ENCODE measurements at places on chromosomes 3 and 15. TPM values are rescaled to one million over a fixed set of nuclear protein-coding genes. Genes with fewer than 3 reads are reported as not detected.

Gene GOLGA8A
- total RNA-seq: 18.3 TPM

Gene ATP1B3
- total RNA-seq: 51.4 TPM

Gene PEX5L
- 0.68 TPM for total RNA-seq

Gene ATP13A5
- total RNA-seq: not detected

Gene LRRC31
- not detected for total RNA-seq

Gene CCDC54
- not detected for total RNA-seq

Gene CFAP100
- total RNA-seq: not detected

Gene GOLGA8J
- 0.28 TPM for total RNA-seq

Gene KAT2B
- total RNA-seq: 71.0 TPM

Gene MAP6D1
- total RNA-seq: 1.0 TPM

Gene CCR5
- total RNA-seq: 0.89 TPM

DNA sequence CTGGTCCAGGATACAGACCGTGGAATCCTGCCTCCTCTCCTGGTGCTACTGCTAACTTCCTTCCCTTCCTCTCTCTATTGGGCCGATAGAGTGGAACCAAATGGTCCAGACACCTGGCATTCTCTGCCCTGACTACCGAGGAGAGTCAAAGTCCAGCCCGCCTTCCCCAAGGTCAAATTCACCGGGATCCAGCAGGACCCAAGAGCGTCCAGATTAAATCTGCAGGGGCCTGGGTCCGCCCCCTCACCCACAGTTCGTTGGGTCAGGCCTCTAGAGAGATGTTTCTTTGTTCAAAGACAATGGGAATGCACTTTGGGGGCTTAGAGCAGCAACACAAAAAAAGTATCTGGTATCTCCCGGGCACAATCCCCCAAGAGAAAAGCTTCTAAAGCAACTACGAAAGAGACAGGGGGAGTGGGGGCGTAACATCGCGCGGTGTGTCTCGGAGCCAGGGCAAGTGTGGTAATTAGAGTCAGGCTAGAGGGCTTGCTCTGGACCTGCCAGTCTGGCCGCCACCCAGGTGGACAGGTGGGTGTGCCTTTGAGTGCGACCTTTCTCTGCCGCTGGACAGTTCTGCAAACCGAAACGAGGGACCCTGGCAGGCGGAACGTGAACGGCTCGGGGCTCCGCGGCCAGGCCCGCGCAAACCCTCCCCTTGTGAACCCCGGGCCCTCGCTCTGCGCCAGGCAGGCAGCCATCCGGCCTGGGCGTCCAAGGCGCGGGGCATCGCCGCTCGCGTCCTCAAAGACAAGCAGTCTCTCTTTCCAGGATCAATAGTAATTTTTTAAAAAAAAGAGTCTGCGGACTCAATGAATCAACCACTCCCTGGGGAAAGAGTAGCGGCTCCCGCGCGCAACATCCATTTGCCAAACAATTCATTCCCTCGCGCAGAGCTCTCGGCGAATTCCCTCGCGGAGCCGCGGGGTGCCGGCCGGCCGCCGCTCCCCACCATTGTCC is 806 bp downstream of the KLHL25 start:
- DNase-seq: peak; percentile 38

- DNase-seq: no peak
Observed at GRCh38 chr3:174295306-174296092, 563.6 kb upstream of the NAALADL2 start.

DNA sequence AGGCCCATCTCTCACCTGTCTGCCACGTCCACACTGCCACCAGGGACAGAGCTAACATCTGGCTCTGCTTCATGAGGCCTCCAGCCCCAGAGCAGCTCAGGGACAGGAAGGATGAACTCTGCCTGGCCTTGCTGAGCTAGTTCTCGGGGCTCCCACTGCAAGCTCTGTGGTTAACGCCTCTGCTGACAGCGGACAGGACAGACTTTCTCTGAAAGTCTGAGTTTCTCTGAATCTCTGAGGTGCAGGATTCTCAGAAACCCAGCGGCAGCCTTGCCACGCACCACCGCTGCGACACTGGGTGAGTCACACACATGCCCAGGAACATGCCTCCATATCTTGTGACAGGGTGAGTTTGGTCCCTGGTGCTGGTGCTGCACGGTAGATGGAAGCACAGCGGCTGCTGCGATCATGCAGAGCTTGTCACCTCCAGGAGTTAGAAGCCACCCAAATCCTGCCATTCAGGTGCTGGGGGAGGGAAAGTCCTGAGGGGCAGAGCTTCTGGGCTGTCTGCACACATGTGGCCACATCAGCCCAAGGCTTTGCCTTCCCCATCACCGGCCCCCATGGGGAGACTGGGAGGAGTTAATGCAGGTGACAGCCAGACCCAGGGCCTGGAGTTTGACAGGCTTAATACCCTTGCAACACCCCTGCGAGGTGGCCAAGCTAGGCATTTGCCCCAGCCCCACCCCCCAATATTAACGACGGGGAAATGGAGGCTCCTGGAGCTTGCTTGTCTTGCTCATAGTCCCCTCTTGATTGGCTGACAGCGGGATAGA is 267.0 kb downstream of the PLCL2 start:
- no peak for DNase-seq

DNA sequence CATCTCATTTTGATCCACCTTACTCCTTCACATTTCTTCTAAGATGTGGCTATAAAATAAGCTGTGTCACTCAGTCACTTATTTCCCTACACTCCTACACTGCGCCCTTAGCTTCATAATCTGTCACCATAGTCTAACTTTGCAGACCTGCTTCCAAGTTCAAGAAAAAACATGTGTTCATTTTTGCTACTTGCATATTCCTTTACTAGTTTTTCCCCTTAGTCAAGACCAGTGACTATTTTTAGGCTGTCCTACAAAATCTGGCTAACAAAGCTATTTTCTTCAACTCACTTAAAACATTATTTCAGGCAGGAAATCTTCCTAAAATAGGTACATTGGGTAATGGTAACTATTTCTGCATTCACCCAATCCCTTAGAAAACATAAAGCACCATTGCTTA is 272.5 kb downstream of the TBC1D5 start:
- no peak for DNase-seq

- no peak for DNase-seq
Observed at GRCh38 chr3:184305577-184305976, 6.5 kb downstream of the PSMD2 start.

DNA sequence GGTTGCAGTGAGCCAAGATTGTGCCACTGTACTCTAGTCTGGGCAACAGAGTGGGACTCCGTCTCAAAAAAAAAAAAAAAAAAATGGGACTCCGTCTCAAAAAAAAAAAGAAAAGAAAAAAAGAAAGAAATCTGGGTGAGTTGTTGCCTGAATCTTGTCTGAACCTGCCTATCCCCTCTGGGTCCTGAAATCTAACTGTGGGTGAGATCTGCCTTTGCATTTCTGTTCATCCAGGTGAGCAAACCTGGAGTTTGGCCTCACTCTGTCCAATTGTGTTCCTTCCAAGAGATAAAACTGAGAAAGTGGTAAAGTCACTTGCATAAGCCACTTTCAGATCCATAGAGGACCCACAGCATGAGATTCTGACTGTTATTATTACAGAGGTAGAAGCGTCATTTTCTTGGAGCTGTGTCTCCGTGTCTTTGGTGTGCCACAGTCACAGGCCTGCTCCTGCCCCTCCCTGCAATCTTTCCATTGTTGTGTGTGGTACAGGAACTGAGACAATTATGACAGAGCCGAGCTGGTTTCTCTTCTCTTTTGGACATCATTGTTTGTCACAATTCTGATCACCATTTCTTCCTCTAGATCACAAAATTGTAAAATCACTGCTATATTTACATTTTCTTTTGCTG is 235.9 kb downstream of the LPP start:
- no peak for DNase-seq

DNA sequence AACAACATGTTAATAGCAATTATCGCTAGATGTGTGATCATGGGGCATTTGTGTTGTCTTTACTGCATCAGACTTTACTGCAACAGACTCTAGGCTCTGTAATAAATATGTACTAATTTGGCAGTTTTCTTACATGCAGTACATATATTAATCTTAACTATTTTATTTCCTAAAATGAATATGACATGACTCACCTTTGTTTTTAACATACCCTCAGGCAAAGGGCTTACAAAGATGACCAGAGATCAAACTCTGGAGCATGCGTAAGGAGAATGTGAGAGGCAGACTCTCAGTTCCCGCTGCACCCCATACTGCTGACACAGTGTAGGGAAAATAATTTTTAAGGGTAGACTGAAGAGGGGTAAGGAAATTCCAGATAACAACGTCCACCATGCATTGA is 7.2 kb upstream of the FAM174B start:
- DNase-seq: no peak

- DNase-seq: no peak
Observed at GRCh38 chr3:188559856-188560255, 405.9 kb downstream of the LPP start.

DNA sequence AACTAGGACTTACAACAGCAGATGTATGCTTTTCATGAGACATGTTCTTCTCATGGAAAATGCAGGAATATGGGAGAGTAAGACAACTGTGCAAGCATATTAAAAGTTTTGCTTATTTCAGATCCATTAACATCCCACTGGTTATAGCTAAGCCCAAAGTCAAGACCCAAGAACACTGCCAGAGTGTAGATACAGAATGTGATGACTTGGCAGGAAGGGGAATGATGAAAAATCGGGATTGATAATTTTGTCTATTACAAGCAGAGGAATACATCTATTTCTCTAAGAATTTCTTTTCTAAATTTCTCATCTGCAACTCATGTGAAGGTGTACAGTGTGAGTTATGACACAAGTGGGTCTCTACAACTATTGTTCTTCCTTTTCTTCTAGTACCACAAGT is 76.4 kb downstream of the SPATA16 start:
- DNase-seq: no peak

DNA sequence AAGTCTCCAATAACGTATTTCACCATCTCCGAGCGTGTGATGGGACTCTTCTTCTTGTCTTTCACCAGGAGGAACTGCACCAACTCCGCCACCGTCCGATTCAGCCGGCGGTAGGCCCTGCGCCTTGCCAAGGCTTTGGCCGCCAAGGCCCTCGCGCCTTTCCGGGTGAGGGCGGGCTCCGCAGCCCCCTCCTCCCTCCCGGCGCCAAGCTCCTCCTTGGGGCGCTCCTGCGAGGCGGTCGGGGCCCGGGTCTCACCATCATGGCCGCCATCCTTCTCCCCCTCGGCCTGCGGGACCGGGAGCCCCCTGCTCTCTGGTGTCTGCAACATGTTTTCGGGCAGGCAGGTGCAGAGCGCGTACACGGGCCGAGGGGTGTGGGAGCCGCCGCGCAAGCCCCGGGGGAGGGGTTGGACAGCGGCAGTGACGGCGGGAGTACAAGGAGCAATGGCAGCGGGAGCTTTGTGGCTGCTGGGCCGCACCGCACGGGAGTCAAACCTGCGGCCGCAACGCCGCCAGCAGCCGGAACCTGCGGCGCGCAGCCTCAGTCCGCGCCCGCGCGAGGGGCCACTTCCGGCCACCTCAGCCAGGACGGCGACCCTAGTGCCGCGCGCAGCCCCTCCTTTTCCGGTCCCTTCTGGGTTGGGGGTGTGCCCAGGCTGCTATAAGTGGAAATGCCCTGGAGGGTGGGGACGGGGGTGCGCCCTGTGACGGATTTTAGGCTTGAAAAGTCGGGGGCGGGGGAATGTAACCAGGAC is at the start of gene MAGEF1:
TSS of gene MAGEF1 (minus strand) at position 572 of the 755 bp plus-strand sequence. CDS start at position 329, 243 bp downstream.
- DNase-seq: peak; percentile 94

DNA sequence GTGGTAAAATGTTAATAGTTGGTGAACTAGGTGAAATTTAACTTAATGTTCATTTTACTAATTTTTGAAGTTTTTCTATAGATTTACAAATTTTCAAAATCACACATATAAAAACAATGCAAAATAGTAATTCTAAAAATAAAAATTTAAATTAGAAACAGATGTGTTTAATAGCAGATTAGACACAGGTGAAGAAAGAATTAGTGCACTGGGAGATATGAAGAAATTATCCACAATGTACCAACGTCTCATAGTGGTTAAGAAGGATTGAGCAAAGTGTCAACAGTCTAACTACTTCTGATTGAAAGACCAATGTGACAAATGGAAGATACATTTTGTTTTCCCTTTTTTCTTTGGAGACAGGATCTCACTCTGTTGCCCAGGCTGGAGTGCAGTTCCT is 26.5 kb downstream of the SPG11 start:
- DNase-seq: no peak

DNA sequence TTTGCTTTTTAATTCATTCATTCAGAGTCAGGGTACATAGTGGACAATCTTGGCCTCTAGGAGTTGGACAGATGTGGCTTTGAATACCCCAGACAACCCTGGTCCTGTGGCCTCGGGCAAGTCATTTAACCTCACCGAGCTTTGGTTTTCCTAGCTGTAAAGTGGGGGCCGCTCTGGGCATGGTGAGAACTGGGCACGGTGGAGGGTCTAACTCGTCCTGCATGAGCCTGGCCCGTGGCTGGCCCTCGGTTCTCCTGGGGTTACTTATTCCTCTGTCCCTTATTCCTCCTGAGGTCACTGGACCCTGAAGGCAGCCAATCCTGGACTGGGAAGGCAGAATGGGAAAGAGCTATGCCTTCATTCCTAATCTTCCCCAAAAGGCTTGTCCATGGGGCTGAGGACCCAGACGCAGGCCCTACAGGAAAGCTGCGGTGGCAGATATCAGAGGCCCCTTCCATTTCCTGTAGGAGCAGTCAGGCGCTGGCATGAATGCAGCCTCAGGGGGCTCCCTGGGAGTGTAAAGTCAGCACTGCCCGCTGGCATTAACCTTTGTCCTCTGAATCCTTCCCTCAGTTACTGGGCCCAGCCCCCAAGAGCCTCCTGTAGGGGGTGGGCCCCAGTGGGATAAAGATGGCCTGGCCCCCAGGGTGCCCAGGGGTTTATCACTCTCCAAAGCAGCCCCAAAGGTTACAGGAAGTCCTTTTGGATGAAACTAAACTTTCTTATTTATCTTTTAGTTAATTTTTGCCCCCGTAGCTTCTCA is 17.9 kb upstream of the SEC13 start:
- no peak for DNase-seq

GRCh38 chr15:40190591-40190990 is 29.7 kb downstream of the BUB1B start:
- no peak for DNase-seq

GRCh38 chr3:190522621-190523222 is 8.8 kb downstream of the IL1RAP start:
- DNase-seq: no peak

DNA sequence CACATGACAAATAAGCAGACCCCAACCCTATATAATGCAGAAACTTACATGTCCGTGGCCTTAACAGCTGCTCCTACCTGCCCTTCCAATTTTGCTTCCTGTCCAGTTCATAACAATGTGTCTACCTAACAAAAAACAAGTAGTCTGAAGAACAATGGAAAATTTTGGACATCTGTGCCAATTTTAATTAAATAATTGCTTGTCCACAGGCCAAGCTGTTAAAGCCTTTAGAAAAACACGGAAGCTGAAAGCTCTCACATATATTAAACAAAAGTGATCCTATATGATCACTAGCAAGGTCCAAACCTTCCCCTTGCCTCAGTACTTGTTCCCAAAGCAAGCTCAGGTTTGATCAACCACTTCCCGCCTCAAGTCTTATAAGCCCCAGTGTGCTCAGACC is 37.1 kb downstream of the MAGI1 start:
- DNase-seq: no peak

Data from right cardiac atrium (tissue), 5 donors.